ENCODE measurements at places on chromosomes 16 and 17. TPM values are rescaled to one million over a fixed set of nuclear protein-coding genes. Genes with fewer than 3 reads are reported as not detected.

TP53 gene
- 118 TPM for total RNA-seq

DNA sequence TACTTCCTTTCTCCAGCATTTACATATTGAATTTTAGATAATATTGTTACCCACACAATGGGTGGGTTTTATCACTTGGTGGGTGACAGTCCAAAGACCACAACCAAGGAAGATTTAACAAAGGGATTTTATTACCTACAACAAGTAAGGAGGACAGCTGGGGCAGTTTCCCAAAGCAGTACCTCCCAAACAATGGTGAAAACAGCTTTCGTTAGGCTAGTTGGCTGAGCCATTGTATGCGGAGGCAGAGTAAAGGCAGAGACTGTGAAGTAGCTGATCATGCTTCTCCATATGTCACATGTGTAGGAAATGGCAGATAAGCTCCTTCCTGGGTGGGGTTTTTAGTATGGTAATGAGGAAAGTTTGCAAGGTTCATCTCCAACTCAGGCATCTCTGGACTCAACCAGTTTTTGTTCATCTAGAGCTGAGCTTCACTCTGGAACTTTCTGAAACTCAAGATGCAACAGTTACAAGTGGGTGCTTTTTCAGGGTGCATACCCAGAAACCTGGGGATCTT, 104.3 kb upstream of the PSMD7 start:
- DNase-seq = peak; percentile 67

- DNase-seq = peak; percentile 87
These were observed 7.5 kb downstream of the MARCHF10 start for GRCh38 chr17:62800585-62800984.

- DNase-seq = no peak
These were observed 21.1 kb upstream of the DOC2B start for GRCh38 chr17:202501-202951.
